Stimulated activated CD4-positive, alpha-beta T cell treated with anti-CD3 and anti-CD28 coated beads, Interleukin-1b, Interleukin-23, amount 100 ng/mL, for 48 hours (primary cell): ENCODE measurements at places on chromosomes 2 and 18.

DNA sequence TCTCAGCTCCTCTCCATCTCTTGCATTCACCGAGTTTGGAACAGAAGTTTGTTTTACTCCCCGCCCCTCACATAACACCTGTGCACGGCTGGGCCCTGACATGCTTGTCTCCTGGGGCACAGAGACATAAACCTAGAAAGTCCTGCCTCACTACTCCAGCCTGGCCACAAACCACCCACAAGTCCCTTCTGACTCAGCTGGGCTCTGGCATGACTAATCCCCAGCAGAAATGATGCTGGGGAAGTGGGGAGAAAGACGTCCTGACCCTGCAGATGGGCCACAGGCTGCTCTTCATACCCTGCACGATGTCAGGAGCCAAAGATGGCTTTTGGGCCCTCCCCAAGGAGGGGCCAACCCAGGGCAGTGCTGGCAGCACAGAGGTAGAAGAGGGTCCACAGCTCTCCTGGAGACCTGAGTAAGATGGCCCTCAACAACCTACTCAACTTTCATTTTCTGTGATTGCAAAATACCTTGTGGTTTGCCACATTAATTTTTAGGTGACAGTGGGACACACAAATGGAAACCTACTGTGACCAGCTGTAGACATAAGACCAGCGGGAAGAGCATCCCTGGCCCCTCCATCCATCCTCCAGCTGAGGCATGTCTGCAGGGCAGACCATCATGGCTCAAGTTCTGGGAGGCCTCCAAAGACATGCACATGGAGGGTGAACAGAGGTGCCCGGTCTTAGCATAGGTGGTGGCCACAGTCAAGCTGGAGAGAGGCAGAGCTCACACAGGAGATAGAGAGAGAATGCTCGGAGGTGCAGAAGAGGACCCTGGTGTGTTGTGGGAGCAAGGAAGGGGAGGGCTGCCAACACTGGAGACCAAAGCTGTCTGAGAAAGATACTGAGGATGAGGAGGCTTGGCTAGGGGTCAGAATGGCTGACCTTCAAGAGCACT lies 40.0 kb downstream of the DNMT3A start:
- peak; percentile 86 for DNase-seq

DNA sequence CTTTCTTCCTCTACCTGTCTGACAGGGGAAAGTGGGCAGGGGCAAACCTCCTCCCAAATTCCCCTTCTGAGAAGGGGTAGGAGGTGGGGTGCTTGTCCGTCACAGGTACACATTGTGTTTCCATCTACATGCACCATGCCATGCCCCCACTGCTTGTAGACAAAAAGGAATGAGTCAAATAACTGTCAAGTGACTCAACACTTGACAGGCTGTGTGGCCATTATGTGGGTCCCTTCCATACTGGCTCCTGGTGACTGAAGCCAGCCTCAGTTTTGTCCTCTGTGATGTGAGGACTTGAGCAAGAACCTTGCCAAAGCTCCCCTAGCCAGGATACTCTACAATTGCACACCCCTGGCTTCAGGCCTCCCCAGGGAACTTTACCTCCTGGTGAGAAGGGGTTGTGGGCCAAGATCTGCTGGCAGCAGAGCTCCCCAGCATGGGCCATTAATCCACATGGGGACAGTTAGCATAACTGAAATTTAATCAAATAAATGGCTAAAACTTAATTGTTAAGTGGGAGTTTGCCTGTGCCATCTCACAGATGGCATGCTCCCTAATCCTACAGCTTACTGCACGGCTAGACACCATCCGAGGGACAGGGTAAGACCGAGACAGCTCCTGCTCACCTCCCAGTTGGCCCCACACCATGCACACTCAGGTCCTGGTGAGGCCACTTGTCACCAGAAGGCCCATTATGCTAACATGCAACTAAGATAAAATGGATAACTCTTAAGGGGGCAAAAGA lies 140.2 kb downstream of the BCL11A start:
- DNase-seq = no peak

- DNase-seq = no peak
These were observed 18.7 kb upstream of the CCDC102B start for GRCh38 chr18:68779169-68779568.

DNA sequence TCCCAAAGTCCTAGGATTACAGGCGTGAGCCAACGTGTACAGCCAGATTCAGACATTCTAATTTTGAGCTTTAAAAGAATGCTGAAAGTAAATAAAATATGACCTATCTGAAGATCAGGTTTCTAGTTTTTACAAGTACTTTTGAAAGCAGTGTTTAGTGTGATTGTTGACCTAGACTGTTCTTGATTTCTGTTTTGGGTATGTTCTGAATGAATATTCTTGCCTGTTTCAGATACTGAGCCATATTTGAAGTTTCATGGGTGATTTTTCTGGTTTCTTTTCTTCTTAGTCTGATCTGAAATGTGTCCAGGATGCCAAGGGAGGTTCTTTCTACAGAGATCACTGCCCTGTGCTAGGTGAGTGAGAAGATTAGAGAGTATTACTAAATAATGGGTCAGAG lies 37.2 kb downstream of the MIB1 start:
- DNase-seq = no peak

DNA sequence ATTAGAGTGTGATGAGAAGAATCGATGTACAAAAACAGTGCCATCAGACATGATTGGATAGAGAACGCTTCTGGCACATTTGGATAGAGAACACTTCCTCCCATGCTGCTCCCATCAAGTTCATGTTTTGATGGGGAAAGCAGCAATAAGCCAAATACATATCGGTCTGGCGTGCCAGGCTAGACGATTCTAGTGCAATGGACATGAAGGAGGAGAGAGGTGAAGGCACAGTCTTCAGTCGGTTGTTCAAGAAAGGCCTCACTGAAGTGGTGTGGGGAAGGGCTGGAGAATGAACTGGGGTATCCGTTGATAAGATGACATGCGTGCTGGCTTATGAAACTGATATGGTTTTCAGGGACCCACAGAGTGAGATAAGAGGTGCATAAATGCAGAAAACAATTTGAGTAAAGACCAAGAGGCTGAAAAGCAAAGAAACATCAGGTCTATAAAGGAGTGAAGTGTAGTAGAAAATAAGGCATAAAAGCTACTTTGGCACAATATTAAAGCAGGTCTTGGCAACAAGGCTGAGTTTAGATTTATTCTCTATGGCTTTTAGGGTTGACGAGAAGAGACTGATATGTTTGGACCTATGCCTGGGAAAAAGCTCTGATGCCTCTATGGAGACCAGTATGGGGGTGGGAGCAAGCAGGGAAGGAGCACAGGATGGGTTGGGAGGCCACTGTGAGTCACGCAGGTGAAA lies 117.6 kb upstream of the PIEZO2 start:
- DNase-seq = no peak

DNA sequence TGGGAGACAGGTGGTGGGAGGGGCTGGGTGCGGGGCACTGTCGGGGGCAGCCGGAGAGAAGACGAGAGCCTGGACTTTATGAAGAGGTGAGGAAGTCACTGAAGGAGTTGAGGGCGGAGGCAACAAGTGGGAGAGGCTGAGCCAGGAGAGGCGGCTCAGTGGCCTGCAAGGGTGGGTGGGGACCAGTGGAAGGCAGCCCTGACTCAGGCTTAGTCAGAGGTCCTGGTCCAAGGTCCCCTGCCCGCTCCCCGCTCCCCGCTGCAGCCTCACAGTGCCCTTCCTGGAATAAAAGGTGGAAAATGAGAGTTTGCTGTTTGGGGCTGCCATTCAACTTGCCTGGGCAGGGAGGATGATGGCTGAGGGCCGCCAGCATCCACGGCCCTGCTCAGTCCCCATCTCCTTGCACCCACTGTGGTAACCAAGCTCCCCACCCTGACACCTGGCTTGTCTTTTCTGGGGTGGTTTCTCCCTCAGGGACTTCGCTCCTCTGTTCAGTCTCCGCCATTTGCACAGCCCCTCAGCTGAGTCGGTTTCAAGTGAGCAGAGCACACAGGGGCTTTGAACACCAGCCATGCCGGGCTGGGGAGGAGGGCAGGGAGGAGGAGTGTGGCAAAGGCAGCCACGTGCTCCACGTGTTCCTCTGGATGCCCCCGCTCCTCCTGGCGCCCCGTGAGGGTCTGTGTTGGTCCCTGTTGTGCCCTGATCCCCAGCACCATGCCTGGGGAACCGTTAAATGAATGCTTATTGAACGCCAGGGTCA lies 13.7 kb upstream of the RALB start:
- DNase-seq = no peak

GRCh38 chr2:2707206-2707991 lies 376.3 kb upstream of the MYT1L start:
- no peak for DNase-seq

DNA sequence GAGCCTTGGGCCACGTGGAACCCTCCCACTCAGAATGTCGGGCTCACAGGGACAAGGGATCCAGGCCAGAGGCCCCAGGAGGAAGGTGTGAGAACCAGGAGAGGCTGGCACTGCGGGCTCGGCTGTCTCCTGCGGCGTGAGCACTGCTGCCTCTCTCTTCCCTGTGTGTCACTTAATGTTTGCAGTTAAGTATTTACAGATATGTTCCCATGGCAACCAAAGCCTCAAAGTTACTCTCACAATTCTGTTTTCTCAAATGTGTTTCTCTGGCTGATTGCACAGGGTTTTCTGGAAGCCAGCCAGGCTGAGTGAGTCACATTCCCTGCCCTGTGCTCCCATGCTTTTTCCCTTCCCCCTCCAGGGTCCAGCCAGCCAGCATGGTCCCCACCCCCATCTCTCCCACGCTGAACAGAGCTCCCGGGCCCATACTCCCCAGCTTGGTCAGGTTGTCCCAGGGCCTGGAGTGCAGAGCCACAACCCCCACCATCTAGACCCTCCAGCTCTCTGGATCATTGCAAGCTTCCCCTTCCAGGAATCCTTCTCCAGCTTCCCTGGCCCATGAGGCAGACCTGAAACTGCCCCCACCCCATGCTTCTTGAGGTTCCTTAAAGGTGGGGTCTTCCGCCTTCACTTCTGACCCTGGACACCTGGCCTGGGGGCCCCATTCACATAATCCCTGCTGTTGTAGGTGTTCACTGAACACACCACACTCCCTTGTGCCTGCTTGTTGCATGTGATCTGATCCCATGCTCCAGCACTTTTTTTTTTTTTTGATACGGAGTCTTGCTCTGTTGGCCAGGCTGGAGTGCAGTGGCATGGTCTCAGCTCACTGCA lies 265.9 kb downstream of the CELF4 start:
- DNase-seq = no peak

DNA sequence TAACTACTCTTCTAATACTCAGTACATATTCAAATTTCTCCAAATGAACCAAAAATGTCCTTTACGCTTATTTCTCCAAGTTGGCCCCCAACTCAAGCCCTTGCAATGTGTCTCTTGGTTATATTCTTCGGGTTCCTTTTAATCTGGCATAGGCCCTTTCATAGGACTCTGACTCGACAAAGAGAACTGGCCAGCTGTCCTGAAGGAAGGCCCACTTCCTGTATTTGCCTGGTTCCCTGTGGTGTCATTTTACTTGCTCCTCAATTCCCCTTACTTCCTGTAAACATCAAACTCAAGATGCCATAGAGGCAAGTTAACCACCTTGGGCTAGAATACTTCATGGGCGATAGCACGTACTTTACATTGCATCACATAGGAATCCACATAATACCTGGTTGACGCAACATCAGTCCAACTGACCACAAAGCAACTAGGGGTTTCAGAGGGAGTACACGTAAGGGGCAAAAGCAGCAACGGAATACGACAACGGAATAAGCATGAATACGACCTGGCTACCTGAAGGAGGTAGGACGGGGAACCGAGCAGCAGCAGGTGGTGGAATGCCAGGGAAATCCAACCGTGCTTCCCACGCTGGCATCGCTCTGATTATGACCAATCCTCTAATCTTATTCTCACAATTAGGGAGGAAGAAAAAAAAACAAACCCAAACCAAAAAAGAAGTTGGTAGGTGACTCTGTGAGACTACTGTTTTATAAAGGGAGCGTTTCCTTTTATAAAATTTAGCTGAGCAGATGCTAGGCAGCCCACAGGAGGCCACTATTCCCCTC lies 823 bp upstream of the GORASP2 start:
- peak; percentile 10 for DNase-seq

DNA sequence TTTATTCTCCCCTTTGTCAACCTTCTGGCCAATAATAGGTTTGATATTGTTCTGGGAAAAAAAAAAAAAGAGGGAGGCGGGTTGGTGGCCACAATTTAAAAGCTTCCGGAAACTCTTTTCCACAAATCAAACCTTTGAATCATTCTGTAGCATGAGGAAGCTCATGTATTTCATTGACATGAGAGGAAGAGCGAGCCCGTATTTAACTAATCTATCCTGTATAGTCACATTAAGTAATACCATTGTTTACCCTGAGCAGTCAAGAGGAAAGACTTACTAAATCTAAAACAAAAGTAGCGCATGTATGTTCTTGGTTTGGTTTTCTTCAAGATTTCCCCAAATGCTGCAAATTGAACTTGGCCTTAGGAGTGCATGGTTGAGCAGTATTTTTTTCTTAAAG lies 120.1 kb downstream of the NCKAP5 start:
- DNase-seq = no peak

DNA sequence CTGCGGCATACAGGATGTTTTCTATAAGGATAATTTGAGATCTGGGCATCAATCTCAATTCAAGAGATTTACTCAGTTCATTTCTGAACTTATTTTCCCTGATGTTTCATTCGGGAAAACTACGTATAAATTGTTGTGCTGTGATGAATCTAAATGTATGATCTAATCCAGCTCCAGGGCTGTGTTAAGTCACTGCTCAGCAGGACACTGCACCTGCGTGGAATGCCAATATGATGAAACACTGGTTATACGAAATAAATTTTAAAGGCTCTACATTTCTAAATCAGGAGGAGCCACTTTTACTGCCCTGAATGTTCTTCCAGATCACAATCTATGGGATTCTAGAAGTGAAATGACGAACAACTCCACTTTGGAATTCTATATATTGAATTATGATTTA lies 259.0 kb downstream of the HNMT start:
- DNase-seq = no peak

DNA sequence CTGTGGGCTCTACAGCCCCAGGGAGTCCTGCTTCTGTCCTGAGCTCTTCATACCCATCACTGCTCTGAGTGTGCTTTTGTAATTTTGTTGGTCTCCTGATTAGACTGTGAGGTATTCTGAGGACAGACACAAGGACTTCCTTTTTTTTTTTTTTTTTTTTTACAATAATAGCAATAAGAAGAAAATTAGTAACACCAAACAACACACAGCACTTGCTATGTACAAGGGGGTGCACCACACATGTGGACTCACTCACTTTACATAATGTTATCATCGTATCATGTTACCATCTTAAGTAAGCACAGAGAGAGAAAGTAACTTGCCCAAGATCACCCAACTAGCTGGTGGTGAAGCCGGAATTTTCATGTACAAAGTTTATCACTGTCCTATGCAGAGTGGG lies 34.6 kb downstream of the MBP start:
- no peak for DNase-seq

GRCh38 chr2:172739661-172740266 lies 4.1 kb downstream of the RAPGEF4 start:
- no peak for DNase-seq

- DNase-seq = peak; percentile 56
These were observed 4.0 kb downstream of the LPIN1 start for GRCh38 chr2:11750422-11750821.

DNA sequence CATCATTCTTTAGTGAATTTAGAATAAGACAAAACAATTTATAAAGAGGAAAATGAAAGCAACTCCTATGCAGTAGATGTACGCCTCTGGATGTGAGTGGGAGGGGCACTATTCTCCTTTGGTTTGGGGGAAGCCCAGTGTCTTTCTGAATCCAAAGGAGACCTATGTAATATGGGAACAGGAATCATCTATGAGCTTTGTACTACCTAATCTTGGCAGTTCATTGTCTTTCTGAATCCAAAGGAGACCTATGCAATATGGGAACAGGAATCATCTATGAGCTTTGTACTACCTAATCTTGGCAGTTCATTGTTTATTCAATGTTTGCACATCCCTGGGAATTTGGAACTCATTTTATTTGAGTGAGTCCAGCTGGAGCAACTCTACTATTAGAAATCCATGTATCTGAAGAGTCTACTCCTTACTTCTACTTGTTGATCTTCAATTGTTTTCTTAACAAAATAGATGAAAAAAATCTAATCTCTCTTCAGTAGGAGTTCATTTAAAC lies 401.1 kb upstream of the LRATD1 start:
- no peak for DNase-seq
